ENCODE measurements at places on chromosomes 3 and 15.

- no peak for DNase-seq
These were observed 15.9 kb downstream of the CD200R1 start for GRCh38 chr3:112958811-112959560.

DNA sequence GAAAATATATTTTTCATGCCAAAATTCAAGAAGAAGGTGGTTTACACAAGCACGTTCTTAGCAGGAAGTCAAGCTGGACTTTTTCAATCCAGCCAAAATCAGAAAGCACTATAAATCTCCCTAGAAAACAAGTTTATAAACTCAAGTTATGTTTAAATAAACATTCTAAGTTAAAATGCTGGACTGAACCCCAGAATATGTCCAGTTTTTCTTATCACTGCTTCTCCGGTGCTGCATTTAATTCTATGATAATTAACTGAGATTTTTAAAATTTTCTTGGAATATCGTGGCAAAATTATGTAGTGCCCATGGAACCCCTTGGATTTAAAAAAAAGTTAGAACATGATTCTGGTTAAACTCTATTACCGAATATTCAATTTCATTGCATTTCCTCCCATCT is 218.2 kb upstream of the MDFIC2 start:
- no peak for DNase-seq

DNA sequence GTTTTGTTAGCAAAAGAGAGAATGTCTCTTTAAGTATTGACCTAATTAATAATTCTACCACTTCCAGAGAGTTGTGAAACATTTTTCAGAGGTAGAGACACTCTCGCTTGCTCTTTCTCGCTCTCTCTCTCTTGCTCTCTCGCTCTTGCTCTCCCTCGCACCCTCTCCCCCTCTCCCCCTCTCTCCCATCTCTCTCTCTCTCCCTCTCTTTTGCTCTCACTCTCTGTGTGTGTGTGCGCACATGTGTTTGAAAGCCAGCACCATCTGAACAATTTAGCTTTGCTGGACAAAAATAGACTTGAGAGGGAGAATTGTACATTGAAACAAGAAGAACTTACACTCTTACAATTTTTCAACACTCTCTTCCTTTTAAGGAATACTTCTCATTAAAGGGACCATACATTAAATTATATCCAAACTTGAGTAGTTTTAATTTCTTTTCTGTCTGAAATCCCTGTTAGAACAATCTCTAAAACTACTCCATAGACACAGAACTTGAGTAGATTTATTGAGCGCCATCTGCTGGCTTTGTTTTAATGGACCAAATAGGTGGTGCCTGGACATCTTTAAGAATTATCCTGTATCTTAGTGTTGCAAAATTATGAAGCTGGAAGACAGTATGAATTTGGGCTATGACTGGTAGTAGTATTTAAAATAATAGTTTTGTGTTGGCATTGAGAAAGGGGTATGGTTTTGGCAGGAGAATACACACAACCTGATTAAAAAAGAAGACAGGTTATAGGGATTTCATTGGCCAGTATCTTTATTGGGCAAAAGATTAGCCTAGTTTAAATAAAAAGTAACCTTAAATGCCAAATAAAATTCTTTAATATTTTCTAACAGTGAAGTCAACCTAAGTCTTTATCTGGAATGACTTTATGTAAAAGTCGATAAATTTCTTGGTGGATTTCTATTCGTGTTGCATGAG is 124.6 kb downstream of the AKAP13 start:
- DNase-seq, result peak; percentile 67

- no peak for DNase-seq
These were observed 6.4 kb downstream of the GOLGA6L2 start for GRCh38 chr15:23440596-23440995.

GRCh38 chr3:133988631-133989161 is 41.0 kb downstream of the SLCO2A1 start:
- DNase-seq, result no peak

GRCh38 chr3:88123526-88123925 is 26.2 kb upstream of the C3orf38 start:
- no peak for DNase-seq

DNA sequence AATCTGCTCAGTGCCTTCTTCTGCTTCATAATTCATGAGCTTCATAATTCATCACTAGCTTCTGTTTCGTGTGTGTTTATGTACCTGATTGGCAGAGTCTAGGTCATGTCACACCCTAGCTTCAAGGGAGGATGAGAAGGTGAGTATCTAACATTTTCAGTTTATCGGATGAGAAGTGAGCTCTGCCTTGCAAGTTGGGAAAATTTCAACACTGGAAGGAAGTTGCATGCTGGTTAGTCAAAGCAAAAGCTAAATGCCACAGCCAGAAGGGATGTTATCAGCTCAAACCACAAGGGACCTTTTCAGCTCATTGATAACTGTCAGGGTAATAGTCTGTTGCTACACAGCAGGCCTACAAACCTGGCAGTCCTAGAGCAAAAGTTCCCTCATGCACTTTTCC is 7.3 kb upstream of the TNFSF10 start:
- no peak for DNase-seq

DNA sequence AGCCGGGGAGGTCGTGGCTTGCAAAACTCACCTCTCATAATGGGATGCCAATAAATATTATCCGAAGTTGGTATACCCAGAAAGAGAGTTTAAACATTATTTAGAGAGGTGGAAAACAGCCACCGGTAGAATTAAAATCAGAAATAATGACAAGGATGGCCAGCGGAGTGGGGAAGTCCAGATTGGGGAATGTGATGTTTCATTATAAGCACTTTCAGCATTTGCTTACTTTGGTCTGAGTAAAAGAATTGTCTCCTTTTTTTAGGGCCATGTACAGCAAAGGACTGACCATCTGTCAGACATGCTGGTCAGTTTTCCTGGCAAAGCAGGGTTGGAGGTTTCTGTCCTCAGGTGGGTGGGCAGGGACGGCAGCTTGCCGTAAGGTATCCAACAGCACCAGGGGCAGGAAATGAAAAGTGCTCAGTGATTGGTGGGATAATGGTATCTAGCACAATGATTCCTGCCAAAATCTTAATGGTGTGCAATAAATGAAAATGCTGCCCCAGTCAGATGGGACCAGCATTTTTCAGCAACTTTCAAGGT is 24.3 kb downstream of the APBA2 start:
- no peak for DNase-seq

DNA sequence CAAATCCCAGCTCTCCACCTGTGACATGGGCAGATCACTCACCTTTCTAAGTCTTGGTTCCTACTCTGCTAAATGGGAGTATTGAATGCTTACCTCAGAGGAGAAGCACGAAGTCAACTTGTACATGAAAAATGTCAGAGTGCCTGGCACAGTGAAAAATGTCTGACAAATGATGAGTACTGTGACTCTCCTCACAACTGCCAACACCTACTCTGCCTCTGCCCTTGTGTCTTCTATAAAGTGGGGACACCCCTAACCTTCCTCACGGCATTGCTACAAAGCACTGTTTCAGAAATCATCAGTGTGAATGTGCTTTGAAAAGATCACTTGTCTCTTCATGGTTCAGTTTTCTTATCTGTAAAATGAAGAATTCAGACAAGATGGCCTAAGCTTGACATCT is 940 bp upstream of the CCR1 start:
- no peak for DNase-seq

- DNase-seq, result no peak
These were observed 9.8 kb downstream of the ARPP19 start for GRCh38 chr15:52559022-52559421.

- DNase-seq, result no peak
These were observed 22.7 kb downstream of the ZIC4 start for GRCh38 chr3:147383617-147384016.

GRCh38 chr3:53238051-53238850 is 17.6 kb downstream of the TKT start:
- DNase-seq, result peak; percentile 95

GRCh38 chr3:194785315-194785714 is 99.6 kb downstream of the FAM43A start:
- no peak for DNase-seq

DNA sequence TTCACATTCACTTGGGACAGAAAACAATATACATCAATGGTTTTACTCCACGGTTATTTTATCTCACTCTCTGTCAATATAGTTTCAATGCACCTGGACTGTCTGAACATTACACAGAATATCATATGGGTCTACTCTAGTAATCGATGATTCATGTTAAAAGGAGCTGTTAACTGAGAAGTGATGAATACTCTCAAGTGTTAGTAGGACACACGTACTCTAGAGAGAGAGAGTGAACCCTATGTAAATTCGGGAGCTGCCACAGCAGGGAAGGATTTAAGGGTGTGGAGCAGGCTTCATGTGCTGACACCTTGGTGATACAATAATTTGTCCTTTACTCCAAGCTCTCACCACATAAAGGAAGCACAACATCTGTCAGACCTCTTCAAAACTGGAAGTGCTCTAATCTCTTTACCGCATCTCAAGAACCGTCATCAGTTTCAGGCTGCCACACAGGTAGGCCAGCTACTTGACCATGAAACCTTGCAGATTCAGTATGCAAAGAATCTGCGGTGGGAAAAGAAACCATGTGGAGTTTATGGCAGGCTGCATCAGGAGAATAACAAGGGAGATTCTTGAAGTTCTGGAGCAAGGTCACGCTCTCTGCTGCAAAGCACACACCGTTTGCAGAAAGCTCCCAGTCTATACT is 199.2 kb upstream of the TMC3 start:
- no peak for DNase-seq

DNA sequence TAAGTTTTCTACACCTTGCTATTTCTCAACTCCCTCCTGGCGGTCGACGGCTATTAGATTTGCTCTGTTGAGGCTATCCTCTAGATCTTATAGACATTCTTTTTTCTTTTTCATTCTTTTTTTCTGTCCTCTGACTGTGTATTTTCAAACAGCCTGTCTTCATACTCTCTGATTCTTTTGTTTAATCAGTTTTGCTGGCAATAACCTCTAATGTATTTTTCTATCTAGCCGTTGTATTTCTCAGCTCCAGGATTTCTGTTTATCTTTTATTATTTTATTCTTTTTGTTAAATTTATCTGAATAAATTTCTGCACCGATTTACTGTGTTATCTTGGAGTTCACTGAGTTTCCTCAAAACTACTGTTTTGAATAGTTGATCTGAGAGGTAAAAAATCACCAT is 31.5 kb downstream of the NLGN1 start:
- DNase-seq, result no peak

GRCh38 chr3:108518895-108519294 is 8.5 kb upstream of the MYH15 start:
- peak; percentile 7 for DNase-seq

- DNase-seq, result no peak
These were observed 129.5 kb upstream of the BHLHE40 start for GRCh38 chr3:4849739-4850138.

DNA sequence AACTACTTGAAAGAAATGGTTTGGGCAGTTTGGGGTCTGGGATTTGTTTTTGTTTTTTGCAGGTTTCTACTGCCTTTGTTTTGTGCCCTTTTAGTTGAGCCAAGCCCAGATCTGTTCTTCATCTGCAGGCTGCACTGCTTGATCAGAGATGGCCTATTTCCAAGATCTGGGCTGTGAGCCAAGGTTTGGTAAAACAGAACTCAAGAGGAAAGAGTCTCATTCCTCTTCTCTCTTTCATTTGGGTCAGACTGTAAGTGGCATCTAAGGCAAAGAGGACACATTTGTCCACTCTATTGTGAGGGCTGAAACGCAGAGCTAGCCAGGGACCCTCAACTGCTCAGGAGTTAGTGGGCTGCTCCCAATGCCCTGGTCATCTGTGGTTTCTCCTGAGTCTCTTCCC is 104.4 kb upstream of the UBE3A start:
- peak; percentile 67 for DNase-seq

DNA sequence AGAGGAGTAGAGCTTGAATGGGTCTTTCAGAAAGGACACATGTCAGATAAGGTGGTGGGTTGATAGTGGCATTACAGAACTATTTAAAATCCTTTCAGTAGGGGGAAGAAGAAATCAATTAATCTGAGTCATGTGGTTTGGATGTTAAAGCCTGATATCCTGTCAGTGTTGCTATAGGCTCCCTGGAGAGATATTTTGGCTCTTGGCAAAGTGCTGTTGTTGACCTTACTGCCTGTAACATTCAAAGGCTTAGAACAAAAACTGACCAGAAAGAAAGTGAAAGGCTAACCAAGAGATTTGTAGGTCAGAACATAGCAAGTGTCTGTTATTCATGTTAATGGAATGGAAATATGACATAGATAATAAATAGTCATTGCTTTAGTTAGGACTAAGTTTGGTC is 552.9 kb downstream of the DIPK2A start:
- peak; percentile 1 for DNase-seq

DNA sequence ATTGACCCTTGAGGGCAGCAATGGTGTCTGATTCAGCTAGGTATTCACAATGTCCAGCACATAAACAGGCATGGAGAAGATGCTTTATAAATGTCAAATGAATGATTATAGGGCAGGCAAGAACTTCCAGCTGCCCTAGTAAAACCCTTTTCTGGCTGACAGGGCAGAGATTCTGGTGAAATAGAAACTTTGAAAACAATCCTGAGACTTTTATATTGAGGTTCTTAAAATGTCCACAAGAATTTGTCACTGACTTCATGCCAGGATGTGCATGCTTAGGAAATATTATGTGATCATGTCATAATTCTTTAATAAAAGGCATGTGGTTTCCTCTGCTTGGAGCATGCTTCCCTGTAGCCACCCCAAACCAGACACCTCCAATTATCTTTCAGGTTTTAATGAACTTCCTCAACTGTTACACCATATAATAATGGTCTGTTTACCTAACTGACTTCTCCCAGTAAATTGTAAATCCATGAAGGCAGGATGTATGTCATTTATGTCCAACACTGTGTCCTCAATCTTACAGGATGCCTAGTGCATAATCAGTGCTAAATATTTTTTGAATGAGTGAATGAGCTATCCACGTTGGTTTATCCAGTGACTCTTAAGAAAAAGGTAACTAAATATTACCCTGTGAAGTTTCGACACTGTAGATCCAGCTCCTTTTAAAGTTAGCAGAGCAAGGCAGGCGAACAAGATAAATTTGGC is 43.4 kb upstream of the CLRN1 start:
- DNase-seq, result peak; percentile 73

GRCh38 chr3:30682434-30683155 is 76.2 kb downstream of the TGFBR2 start:
- DNase-seq, result no peak

DNA sequence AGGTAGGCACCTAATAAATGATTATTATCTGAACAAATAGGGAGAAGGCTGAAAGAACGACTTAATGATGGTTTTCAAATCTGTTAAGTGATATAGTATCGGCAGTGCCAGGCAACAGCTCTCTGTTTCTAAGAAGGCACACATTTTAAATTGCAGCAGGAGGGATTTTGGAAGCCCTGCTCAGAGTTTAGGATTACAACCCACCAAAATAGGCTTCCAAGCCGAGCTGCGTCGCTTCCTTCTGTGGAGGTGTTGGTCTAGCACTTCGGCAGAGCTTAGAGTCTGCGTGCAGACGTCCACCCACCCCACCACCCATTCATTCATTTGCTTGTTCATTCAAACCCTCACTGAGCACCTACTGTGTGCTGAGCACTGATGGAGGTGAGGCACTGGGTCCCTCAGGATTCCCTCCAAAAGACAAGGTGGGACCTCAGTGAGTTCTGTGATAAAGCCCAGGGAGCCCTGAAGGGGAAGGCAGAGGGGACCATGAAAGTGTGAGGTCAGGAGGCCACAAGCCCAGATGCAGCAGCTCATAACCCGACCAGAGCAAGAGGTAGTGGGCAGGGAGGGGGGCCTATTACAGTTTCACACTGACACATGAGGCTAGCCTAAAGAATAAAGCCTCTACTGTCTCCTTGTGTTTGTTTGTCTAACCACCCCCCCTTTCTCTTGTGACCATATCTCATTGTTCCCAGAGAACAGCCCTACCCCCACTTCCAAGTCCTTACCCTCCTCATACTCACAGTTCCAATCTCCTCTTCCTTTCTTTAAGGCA is 8.9 kb downstream of the ADCY5 start:
- no peak for DNase-seq

- no peak for DNase-seq
These were observed 14.4 kb downstream of the ALDH1L1 start for GRCh38 chr3:126166009-126166408.
